ENCODE measurements at places on chromosomes 12 and 14.

GRCh38 chr12:6088921-6089747 is 35.3 kb downstream of the VWF start:
- no peak for DNase-seq

- DNase-seq: no peak
Measured at GRCh38 chr12:92612611-92613010, 90.2 kb upstream of the PLEKHG7 start.

DNA sequence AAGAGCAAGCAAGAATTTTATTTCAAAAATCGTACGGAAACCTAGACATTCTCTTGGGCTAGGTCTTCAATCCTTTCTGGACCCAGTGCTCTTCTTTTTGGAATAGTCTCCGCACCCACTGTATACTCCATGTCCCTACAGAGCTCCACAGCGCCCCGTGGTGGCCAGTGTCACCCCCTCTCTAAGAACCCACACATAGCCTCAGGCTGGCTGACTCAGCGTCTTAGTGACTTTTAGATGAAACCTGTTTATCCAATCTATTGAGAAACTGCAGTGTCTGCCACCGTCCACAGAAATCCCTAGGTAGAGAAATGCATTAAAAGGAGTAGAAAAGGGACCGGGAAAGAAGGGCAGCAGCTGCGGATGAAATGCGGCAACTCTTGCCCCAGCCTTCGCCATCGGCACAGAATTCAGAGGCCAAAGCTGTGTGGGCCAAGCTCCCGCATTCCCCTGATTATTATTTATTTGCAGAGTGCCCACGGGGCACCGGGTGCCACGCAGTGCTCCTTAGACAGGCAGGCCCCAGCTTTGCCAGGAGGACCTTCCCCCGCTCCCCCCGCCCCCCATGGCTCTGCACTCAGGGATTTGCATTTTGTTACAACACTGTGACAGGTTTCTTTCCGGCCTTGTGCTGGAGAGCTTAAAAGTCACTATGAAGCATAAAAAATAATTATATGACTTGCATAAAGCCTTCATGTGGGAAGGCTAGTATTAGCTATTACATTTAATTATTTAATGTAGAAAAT is 170.1 kb upstream of the FKBP4 start:
- DNase-seq: no peak

DNA sequence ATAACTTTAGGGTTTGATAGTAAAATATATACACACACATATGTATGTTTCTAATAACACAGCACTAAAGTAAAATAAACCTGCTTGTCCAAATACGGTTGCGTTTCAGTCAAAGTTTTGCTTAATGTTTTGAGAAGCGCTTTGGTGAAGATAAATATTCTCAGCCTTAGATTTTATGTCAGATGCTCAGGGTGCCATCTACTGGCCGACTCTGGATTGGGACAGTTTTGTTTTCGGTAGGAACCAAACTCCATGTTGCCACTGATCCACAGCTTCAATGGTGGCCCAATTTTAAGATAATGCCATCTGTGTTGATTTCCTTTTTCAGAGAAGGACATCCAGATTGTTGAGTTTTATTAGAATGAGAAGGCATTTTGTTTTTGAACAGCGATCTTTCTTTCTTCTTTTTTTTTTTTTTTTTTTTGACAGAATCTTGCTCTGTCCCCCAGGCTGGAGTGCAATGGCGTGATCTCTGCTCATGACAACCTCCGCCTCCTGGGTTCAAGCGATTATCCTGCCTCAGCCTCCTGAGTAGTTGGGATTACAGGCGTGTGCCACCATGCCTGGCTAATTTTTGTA is 43.1 kb downstream of the LLPH start:
- peak; percentile 19 for DNase-seq

GRCh38 chr12:15320881-15321280 is 1.4 kb upstream of the PTPRO start:
- no peak for DNase-seq

DNA sequence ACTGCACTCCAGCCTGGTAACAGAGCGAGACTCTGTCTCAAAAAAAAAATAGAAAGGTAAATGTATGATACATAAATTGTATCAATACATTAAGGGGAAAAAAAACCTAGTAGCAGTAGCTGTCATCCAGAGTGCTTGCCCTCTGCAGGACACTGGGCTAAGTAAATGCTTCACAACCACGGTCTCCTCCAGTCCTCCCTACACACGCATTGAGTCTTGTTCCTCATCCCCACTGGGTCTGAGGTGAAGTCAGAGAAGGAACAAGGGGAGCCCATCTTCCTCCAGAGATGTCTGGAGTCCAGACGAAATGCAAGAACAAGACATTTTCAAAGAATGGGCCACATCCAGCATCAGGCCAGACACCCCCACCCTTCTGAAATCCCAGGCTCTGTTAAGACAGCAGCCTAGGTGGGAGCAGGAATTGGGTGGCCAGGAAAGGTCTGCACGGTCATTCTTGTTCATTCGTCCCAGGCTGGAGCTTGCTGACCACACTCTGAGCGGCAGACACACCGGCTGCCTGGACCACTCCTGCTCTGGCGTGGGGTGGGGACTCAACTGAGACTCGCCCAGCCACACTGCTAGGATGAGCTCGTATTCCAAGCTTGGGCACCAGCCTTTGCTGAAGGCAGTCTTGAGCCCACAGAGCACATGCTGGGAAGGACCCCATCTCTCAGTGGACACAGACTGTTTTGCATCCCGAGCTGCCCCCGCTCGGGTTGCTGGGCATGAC is 45.5 kb downstream of the CHGA start:
- DNase-seq: no peak

- no peak for DNase-seq
Measured at GRCh38 chr12:21577516-21577915, 27.1 kb downstream of the GYS2 start.

GRCh38 chr14:48876806-48877340 is 709.3 kb downstream of the RPS29 start:
- DNase-seq: no peak

DNA sequence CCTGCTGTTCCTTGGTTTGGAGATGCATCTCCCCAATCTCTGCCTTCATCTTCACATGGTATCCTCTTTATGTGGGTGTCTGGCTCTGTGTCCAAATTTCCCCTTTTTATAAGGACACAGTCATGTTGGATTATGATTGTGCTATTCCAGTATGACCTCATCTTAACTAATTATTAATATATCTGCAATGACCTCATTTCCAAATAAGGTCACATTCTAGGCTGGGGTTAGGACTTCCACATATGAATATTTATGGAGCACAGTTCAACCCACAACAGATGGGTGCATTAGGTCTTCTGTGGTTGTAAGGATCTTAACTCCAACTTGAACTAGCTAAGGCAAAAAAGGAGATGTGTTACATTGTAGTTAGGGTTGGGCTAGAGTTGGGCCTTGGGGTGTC is 69.4 kb downstream of the ADCK1 start:
- no peak for DNase-seq

DNA sequence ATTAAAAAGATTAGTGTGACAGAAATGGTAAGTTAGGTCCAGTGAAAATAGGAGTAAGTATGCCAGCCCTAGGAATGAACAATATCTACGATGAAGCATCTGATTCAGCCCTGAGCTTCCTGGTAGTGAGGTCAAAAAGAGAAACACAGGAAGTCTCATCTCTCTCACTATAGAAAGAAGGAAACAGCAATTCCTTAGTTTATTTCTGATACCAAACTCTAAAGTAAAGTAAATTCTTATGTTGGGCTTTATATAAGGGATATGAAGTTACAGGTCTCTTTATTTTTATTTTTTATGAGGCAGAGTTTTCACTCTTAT is 76.7 kb upstream of the RFLNA start:
- no peak for DNase-seq

DNA sequence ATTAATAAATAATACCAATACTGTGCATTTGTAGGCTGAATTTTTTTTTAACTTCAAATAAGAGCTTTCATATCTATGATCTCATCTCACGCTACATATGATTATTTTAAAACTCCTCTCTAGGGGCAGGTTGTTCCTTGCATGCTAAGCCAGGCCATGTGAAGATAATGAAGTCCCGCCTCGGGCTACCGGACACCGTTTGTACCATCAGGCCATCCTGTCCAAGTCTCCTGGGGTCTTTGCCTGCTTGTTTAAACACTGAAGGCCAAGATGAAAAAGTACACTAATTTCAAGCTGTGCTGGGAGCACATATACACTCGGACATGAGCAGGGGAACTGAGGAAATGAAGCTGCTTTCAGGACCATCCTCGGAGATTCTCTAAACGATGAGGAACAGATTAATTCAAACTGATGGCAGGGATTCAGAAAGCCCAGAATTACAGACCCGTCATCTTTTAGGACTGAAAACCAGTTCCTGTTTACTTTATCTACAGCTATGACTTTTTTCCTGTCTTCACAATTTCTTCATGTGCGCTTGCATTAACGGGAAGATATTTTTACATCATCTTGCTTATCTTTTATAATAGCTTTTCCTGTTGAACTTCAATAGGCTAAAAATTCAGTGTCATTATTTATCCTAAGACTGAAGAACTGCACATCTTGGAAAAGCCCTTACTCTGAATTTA is 6.3 kb upstream of the ABHD12B start:
- DNase-seq: no peak

- DNase-seq: no peak
Measured at GRCh38 chr12:56958422-56958821, 1.0 kb upstream of the RDH16 start.

DNA sequence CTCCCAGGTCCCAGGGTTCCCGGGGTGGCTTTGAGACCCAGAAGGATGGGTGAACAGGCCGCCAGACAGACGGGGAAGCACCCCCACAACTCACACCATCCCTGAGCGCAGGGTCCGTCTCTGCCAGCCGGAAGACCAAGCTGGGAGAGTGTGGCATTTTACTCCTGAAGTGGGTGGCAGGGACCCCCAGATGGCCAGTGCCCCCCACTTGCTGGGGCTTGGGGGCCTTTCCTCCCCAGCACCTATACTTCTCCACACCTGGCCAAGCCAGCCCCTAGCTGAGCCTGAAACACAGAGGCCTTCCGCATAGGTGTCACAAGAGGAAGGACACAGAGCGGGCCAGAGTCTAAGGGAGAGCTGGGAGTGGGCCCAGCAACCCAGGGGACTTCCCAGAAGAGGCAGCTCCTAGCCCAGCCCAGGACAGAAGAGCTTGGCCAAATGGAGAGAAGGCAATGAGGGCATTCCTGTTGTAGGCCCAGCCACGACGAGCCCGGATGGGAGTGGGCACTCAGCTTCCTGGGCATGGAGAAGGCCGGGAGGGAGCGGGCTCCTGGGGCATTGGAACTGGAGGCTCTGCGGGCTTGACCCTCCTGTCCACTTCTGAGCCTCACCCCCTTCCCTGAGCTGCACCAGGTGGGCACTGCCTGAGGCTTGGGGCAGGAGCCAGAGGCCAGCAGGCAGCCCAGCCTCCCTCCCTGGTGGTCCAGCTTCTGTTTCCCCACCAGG is 3.3 kb downstream of the AHNAK2 start:
- DNase-seq: no peak

GRCh38 chr12:7872566-7873319 is at the start of gene SLC2A14:
Gene SLC2A14, minus strand, starts transcription at chr12:7872915. Its CDS starts 3,035 bp downstream, at chr12:7869880.
- no peak for DNase-seq

GRCh38 chr12:2834581-2835491 is at the start of gene NRIP2:
Gene NRIP2, minus strand, starts transcription at chr12:2835035. Its CDS starts 52 bp downstream, at chr12:2834983.
- DNase-seq: no peak

GRCh38 chr12:68899251-68899771 is 33.7 kb downstream of the CPM start:
- DNase-seq: no peak

DNA sequence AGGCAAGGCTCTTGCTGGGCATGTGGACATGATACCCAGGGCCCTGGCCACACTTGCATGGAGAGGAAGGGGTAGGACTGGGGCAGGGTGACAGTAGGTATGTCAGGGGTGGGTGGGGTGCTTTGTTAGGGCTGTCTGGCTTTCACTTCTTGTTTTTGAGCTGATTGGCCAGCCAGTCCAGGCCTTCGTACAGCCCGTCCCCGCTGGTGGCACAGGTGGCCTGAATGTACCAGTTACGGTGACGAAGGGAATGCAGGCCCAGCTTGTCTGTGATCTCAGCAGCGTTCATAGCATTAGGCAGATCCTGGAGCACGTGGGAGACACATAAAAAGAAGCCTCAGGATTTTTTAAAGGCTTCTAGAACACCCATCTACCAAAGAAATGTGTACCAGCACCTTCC is 13.5 kb upstream of the FKBP11 start:
- DNase-seq: no peak

DNA sequence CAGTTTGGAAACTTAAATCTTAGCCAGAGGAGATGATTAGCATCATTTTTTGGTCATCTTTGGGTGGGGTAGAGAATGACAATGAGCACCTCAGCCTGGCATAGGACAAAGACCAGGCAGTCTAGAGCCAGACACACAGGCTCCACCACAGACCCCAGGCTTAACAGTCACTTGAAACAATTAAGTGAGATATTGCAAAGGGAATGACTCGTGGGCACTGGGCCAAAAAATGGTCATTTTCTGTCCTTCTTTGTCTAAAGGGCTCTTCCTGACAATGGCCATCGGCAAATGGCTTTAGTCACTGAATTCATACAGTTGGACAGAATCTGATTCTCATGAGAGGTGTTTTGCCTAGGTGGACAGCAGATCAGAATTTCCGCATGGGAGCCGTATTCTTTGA is 78.0 kb upstream of the DICER1 start:
- DNase-seq: no peak

Data from stimulated activated CD8-positive, alpha-beta memory T cell treated with anti-CD3 and anti-CD28 coated beads, Interleukin-7, amount 100 ng/mL, for 1 hour (primary cell).